Liver (tissue), 10 donors: ENCODE measurements at places on chromosomes 5 and 9. TPM values are rescaled to one million over a fixed set of nuclear protein-coding genes. Genes with fewer than 3 reads are reported as not detected.

DNA sequence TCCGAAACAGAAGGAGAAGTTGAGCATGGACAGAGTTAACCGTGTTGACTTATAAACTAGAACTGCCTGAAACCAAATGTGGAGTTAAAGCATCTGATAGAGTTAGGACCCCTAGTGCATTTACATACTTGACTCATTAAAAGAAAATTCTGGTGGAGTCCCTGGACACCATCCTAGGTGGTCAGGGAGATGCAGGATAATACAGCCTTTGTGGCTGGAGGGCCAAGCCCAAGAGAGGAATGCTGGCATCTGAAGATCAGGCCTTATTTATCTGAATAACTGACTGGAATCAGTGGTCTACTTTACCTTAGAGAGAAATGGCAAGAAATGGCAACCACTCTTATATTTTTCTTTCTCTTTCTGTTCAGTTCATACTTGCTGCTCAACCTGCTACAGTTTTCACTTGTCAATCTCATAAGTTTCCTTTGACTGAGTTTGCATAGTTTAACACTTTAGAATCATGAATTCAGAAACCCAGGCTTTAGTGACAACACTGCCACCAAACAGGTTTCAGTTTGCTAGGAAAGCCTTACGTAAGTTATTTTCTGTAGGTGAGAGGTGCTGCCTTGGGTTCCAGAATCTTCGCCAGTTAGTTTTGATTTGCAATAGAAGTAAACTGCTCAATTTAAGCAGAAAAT, 10.2 kb downstream of the CMYA5 start:
- no peak overlapping the region for H3K27ac ChIP-seq
- no peaks in the 10 kb centered on the region for H3K4me1 ChIP-seq
- H3K36me3 ChIP-seq, result no peaks in the 10 kb centered on the region
- no peak overlapping the region for H3K4me3 ChIP-seq
- no peak for DNase-seq
- H3K27me3 ChIP-seq, result no peaks in the 10 kb centered on the region

GRCh38 chr5:178435321-178436238, 154.6 kb downstream of the COL23A1 start:
- DNase-seq, result peak; percentile 24
- H3K4me1 ChIP-seq, result no peaks in the 10 kb centered on the region
- H3K36me3 ChIP-seq, result no peaks in the 10 kb centered on the region

DNA sequence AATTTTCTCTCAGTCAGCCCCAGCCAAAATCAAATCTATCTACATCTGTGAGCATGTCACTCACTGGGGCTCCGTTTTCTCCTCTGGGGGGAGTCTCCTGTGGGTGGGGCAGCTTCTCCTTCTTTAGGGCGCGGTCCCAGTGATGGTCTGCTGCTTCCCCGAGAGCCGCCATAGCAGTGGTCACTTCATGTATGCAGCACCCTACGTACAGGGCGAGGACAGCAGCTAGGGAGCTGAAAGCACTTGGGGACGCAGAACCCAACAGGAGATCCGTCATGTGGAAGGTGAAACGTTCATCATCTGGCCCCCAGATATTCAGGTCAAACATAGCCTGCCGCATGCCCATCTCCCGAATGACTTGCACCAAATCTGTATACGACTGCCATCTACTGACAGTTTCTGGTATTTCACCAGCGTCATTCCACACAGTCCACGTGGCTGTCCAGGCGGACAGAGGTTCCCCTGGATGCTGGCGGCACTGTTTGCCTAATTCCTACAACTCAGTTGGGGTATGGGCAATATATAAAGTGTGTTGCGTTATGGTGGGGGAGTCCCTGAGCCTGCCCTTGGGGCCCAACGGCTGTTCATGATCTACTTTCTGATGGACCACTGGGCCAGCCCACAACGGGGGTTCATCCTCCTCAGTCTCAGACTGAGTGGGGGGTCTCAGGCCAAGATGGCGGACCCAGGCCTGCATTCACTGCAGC, 795.0 kb downstream of the EFNA5 start:
- DNase-seq, result no peak
- H3K36me3 ChIP-seq, result no peaks in the 10 kb centered on the region
- H3K4me3 ChIP-seq, result no peak overlapping the region

- no peaks in the 10 kb centered on the region for H3K27me3 ChIP-seq
- no peaks in the 10 kb centered on the region for H3K36me3 ChIP-seq
- H3K4me1 ChIP-seq, result no peaks in the 10 kb centered on the region
- DNase-seq, result no peak
These were observed 159.4 kb downstream of the PIK3R1 start for GRCh38 chr5:68374796-68375518.

GRCh38 chr5:157890836-157891597, 32.1 kb upstream of the CLINT1 start:
- no peaks in the 10 kb centered on the region for H3K27me3 ChIP-seq
- no peak overlapping the region for H3K4me3 ChIP-seq
- no peak overlapping the region for H3K27ac ChIP-seq
- no peak for DNase-seq

FTMT gene
- total RNA-seq, result not detected

FCN1 gene
- total RNA-seq, result 15.0 TPM

MEGF10 gene
- 1.0 TPM for total RNA-seq
